ENCODE measurements at places on chromosomes 12 and 14.
A peak's percentile ranks its signal among the peaks of the same experiment; 100 is the strongest.

- no peak for DNase-seq
Observed at GRCh38 chr14:56608689-56609088, 29.1 kb downstream of the TMEM260 start.

GRCh38 chr14:32507029-32507984 is 178.2 kb downstream of the AKAP6 start:
- DNase-seq: no peak

DNA sequence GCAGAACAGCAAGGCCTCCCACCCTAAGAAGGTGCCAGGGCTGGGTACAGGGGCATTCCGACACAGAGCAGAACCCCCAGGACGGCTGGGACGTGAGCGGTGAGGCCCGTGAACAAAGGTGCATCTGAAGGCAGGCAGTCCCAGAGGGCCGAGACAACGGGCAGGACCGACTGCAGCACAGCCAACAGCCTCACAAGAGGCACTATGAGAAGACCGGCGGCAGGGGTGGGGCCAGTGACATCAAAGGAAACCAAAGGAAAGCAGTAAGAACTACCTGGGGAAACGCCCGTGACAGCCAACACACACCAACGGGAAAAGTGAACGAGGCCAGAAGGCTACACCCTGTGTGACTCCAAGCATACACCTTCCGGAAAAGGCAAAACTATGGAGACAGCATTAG is 9.1 kb downstream of the BTBD6 start:
- peak; percentile 91 for DNase-seq

DNA sequence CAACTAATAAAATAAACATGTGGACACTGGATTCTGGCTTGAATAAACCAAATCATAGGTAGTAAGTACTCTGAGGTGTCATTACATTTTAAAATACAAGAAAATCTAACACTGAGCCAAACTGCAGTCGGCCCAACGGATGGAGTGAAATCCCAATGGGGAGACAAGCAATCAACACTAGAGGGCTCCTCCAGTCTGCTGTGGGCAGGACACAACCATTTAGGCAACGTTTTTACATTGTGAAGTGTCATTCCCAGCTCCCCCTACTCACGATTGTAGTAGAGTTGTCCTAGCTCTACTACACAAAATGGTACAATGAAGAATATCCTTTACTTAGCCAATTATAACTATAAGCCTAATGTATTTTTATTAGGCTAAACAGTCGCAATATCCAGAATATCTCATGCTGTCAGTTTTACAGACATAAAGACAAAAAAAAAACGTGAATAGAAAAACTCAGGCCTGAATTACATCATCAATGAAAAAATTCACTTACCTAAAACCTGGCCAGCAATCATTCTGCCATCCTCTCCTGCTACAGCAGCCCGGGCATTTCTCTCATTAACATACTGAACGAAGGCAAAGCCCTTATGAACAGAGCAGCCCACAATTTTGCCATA is 35.7 kb downstream of the HNRNPC start:
- DNase-seq: no peak

GRCh38 chr14:22883173-22883976 is at the start of gene REM2:
Gene REM2 (plus strand): TSS chr14:22883222. CDS start chr14:22883288, 66 bp downstream.
- no peak for DNase-seq

GRCh38 chr12:37548266-37548805 is 768.2 kb upstream of the ALG10B start:
- no peak for DNase-seq

DNA sequence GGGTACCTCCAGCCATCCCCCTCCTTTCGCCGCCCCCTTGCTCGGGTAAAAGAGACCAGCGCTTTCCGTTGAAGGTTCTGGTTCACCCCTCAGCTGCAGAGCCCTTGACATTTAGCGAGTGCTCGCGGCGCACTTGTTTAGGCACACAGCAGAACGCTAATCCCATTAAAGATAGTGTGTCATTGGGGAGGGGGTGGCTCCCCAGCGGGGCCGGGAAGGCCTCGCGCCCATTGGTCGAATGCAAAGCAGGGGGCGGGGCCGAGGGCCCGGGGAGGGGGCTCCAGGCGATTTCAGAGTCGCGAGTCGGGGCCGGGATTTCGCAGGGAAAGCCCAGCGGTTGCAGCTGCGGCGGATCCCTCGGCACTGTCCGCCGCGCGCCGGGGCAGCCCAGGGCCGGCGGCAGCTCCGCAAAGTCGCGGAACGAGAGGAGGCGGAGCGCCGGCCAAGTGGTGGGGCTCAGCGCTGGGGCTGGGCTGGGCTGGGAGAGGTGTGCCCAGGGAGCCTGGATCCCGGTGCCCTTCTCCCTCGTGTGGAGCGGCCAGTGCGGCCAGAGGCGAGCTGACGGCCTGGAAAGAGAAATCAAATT is 122.9 kb downstream of the TSPAN9 start:
- DNase-seq: no peak

GRCh38 chr12:13790317-13790716 is 191.1 kb downstream of the GRIN2B start:
- no peak for DNase-seq

- no peak for DNase-seq
Observed at GRCh38 chr12:69936214-69936731, 111.2 kb downstream of the MYRFL start.

- DNase-seq: no peak
Observed at GRCh38 chr12:8692573-8692972, 5.2 kb upstream of the RIMKLB start.

- no peak for DNase-seq
Observed at GRCh38 chr12:10584415-10584814, 29.0 kb downstream of the MAGOHB start.

DNA sequence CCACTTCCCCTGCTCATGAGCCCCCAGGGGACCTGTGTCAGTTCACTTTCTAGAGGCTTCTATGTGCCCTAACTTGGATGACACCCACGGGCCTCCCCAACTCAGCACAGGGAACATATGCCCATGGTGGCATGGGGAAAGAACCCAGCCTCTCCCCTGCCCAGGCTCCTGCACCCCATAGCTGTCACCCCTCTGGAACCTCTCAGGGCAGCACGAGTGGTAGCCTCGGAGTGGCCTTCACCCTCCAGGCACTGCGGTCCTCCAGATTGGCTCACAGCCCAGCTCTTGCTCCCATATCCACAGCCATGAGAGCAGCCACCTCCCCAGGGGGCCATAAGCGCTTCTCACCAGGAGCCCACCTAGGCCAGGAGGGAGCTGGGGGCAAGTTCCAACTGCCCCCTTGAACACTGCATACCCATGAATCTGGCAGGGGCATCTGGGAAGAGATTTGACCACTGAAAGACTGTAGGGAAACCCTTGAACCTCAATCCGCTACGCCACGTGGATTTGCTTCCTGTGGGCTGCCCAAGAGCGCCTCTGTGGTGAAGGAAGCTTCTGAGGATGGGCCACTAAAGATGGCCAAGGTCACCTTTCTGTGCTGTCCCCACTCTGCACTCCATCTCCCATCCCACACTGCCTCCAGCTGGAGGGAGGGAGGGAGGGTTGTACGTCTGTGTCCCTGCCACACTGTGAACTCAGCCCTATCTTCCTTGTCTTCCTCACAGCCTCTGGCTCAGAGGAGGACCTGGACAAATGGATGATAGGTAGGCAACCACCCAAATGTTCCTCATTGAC is 11.9 kb downstream of the PLD4 start:
- peak; percentile 83 for DNase-seq

DNA sequence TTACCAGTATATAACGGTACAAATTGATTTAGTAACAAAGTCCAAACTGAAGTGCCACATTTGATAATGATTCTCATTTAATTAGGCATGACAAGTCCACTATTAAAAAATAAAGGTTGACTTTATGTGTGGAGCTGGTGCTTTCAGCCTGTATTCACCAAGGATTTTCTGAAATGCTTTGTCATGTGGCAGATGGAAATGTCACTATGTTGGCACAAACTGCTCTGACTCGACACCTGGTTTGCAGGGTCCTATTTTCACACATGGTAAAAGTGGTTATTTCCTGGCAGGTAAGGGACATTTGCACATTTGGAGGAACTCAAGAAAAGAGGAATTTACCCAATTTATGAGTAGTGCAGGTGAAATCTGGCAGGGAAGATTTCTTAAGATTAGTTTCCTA is 572.6 kb upstream of the MDGA2 start:
- DNase-seq: no peak

DNA sequence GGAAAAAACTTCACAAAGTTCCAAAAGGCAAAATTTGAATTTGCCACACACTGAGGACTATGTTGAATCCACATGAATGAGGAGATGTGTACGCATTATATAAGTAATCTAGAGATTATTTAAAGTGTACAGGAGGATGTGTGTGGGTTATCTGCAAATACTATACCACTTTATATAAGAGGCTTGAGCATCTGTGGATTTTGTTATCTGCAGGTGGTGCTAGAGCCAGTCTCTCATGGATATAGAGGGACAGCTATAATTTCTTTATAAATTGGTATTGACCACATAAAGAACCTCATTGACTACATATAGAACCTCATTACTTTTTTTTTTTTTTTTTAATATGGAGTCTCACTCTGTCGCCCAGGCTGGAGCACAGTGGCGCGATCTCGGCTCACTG is 32.2 kb upstream of the RXYLT1 start:
- DNase-seq: no peak

DNA sequence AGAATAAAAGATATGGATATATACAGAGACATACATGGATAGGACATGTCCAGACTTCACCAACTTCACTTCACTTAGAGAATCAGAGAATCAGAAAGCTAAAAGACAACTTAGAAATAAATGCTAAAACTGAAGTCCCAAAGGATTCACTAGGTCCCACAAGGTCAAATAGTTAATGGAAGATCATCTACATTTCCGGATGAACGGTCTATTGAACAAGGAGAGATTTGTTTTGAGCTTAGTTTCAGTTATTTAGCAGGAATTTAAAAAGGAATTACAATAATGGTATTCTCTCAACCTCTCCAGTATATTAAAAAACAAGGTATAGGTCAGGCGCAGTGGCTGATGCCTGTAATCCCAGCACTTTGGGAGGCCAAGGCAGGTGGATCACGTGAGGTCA is 187.0 kb downstream of the MED13L start:
- DNase-seq: no peak

DNA sequence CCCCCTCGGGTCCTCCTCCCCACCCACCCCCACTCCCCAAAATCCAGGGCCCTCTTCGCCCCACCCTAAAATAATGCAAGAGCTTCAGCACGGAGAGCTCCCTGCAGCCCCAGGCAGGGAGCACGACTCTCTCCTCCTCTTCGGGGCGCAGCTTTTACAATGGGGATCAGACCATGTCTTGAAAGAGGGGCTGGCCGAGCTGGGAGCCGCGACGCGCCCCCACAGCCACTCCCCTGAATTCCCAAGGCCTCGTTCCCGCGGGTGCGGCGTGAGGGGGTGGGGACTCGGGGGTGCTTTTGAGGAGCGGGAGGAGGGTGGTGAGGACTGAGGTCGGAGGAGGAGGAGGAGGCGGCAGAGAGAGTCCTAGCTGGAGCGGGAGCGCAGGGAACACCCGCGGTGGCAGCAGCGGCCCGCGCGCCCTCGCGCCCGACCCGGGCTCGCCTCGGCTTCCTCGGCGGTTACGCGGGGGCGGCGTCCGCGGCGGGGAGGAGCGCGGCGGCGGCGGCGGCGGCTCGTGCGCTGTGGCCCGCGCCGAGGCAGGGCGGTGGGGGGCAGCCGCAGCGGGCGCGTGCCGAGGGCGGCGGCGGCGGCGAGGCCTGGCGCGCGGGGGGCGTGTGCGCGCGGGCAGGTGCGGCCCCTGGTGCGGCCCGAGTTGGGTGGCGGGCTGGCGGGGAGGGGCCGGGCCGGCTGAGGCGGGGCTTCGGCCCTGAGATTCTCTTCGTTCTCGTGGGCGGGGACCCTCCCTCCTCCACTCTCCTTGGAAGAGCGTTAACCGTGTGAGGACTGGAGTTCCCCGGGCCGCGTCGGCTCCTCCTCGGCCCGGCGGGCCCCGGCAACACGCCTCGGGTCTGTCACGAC is at the start of gene ANKS1B:
TSS of gene ANKS1B (minus strand) at position 666 of the 858 bp plus-strand sequence. CDS start 699 bp downstream, outside the sequence.
- DNase-seq: no peak

DNA sequence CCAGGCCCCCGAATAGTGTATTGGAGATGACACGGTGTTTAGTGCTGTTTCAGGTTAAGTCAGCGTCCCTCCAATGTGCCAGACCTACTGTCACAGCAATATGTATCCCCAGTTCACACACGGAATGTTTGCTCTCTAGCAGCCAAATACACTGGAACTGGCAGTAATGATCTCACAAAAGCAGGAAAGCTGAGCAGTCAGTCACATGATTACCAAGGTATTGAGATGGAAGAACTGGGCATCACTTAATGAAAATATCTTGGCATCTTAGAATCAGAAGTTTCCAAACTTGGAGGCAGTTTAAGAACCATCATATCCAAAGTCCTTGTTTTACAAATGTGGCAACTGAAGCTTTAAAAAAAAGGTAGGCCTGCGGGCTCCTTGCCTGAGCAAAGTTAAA is 23.3 kb downstream of the NINJ2 start:
- DNase-seq: no peak

GRCh38 chr14:56422703-56423213 is 156.8 kb upstream of the TMEM260 start:
- DNase-seq: no peak

- DNase-seq: no peak
Observed at GRCh38 chr12:118334939-118335567, 37.7 kb downstream of the TAOK3 start.

DNA sequence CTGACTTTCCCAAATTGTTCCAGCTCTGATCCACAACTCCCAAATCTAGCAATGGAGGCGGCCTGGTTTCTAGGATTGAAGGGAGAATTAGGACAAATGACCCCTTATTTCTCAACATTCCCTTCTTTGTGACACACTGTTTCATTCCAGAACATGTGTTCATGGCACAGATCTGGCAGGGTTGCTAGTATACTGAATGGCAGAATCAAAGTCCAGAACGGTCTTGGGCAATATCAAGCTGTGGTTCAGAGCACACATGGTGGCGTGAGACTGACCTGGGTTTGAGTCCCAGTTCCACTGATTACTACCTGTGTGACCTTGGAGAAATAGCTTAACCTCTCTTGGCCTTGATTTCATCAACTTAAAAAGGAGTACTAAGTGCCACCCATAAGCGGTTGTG is 152.5 kb downstream of the SAMD4A start:
- DNase-seq: no peak

GRCh38 chr12:54337854-54338650 is 13.1 kb downstream of the COPZ1 start:
- no peak for DNase-seq

DNA sequence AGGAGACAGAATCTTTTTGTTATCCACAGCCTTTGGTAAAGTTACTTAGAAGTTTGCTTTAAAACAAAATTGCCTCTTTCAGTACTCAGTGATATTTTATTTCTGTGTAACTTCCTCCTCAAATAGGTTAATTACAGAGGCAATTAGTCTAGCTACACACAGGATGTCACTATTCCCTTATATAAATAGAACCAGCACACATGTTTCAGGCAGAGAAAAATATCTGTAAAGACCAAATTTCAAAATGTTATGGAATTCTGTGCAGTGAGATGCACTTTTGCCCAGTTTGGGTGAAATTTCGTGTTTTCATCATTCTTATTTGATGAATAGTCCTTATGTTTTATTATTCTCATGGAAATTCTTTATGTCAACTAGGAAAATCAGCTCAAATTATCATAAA is 410.6 kb upstream of the SOX5 start:
- no peak for DNase-seq

- no peak for DNase-seq
Observed at GRCh38 chr14:106436310-106436905, 910.0 kb downstream of the TMEM121 start.

Measured in chondrocyte (in vitro differentiated cells).